Thyroid gland (tissue), 4 donors: ENCODE measurements at places on chromosomes 7 and 10. TPM values are rescaled to one million over a fixed set of nuclear protein-coding genes. Genes with fewer than 3 reads are reported as not detected.

Gene NEUROG3
- 1.9 TPM for total RNA-seq

Gene CALCR
- not detected for total RNA-seq

Gene RNF148
- 1.4 TPM for total RNA-seq

DNA sequence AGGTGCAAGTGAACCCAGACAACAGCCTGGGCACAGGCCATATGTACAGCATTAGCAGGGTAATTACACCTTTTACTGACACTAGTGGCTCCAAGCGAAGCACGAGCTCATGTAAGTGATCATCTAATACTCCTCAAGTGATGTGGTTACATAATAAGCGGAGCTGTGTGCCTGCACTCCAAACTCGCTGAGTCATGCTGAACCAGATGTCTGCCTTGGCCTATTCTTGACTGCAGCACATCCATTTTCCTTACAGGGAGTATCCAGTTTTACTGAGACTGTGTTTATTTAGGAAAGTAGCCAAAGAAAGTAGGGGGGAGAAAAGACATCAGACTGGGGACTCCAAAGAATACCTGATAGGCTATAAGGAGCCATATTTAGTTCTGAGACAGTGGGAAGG lies 90.1 kb downstream of the GRM3 start:
- H3K4me3 ChIP-seq = no peak overlapping the region
- no peaks in the 10 kb centered on the region for H3K27me3 ChIP-seq
- H3K4me1 ChIP-seq = no peaks in the 10 kb centered on the region
- H3K36me3 ChIP-seq = no peaks in the 10 kb centered on the region

GRCh38 chr10:65033957-65034356 lies 1512.8 kb downstream of the REEP3 start:
- DNase-seq = no peak
- no peak overlapping the region for H3K4me3 ChIP-seq
- no peaks in the 10 kb centered on the region for H3K27me3 ChIP-seq

DNA sequence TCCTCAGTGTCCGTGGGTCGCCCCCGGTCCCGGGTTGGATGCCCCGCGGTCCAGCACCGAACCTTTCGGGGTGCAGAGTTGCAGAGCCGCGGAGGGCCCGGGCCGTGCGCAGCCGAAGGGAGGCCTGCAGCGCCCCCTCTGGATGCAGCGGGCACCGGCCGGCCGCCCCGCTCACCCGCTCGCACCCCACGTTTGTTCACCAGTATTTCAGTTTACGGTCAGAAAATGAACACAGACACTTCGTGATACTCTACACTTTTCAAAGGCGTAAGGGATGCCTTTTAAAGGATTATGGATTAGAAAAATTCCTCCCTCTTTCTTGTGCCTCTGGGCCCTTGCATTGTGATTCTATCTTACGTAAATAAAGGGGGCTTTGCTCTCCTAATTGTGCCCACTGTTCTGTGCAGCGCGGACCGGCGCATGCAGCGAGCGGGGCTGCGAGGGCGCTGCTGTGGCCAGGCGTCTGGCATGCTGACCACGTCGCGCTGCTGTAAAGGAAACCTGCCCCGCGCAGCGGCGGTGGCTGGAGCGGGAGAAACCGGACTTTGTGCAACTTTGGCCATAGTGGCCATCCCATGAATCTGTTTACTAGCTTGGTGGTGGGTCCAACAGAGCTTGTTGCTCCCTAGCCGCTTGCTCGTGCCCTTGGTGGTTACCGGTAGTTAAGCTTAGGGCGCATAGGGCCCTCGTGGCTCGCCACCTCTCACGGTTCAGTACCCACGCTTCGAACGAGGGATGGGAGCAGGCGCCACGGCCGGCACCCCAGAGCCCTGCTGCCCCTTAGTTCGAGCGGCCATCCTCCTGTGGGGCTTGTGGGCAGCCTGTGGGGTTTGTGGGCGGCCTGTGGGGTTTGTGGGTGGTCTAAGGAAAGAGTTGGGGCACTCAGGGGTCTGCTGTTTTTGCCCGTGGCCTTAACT lies 739 bp upstream of the MEST start:
- no peaks in the 10 kb centered on the region for H3K4me1 ChIP-seq
- H3K27me3 ChIP-seq = no peaks in the 10 kb centered on the region
- no peak overlapping the region for H3K4me3 ChIP-seq

GRCh38 chr10:117457071-117457810 lies 82.0 kb upstream of the PDZD8 start:
- no peak overlapping the region for H3K4me3 ChIP-seq
- no peak overlapping the region for H3K27ac ChIP-seq
- DNase-seq = no peak
- H3K27me3 ChIP-seq = no peaks in the 10 kb centered on the region
- peaks cover 14% of the 10 kb centered on the region for H3K4me1 ChIP-seq

- no peaks in the 10 kb centered on the region for H3K36me3 ChIP-seq
- H3K27ac ChIP-seq = no peak overlapping the region
- no peaks in the 10 kb centered on the region for H3K27me3 ChIP-seq
- no peaks in the 10 kb centered on the region for H3K4me1 ChIP-seq
- no peak for DNase-seq
- no peak overlapping the region for H3K4me3 ChIP-seq
Observed at GRCh38 chr10:1605999-1606940, 131.1 kb downstream of the ADARB2 start.

DNA sequence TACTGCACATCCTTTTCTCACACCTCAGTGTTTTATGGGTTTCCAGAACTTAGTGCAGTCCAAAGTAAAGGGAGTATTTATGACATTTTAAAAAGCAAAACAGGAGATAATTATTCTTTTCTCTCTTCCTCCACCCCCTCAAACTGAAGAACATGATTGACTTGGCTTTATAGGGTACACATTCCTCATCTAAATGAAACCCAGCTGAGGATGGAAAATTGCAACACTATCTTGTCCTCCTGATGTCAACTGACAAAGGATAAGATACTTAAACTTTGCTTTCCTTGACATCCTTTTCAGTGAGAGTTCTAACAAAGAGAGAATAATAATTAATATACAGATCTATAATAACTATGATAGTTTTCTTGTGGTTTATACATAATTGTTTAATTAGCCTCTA lies 299.1 kb downstream of the BBS9 start:
- H3K4me1 ChIP-seq = no peaks in the 10 kb centered on the region
- H3K4me3 ChIP-seq = no peak overlapping the region
- H3K27ac ChIP-seq = no peak overlapping the region
- H3K27me3 ChIP-seq = no peaks in the 10 kb centered on the region
- no peaks in the 10 kb centered on the region for H3K36me3 ChIP-seq
